T-helper 2 cell (primary cell): ENCODE measurements at places on chromosomes 3 and 15.

GRCh38 chr3:50600841-50601591 lies 10.6 kb downstream of the CISH start:
- peak; percentile 87 for DNase-seq

GRCh38 chr15:41734079-41734478 lies 40.2 kb upstream of the MAPKBP1 start:
- no peak for DNase-seq

DNA sequence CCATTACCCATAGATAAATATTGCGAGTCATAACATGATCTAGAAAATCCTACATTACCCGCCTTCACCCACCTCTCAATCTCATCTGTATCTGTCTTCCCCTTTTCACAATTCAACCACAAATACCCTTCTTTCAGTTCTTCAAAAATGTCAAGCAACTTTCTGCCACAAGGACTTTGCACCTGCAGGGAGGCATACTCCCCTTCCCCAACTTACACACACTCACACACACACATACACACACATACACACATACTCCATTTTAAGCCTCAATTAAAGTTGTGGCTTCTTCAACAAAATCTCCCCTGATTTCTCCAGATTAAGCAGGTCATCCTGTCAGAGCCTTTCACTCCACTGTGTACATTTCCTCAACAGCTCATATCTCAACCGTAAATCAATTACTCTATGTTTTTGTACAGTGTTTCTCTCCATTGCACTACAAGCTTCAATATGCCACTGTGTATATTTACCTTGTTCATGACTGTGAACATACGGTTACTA lies 33.1 kb upstream of the CCDC50 start:
- DNase-seq = peak; percentile 44

DNA sequence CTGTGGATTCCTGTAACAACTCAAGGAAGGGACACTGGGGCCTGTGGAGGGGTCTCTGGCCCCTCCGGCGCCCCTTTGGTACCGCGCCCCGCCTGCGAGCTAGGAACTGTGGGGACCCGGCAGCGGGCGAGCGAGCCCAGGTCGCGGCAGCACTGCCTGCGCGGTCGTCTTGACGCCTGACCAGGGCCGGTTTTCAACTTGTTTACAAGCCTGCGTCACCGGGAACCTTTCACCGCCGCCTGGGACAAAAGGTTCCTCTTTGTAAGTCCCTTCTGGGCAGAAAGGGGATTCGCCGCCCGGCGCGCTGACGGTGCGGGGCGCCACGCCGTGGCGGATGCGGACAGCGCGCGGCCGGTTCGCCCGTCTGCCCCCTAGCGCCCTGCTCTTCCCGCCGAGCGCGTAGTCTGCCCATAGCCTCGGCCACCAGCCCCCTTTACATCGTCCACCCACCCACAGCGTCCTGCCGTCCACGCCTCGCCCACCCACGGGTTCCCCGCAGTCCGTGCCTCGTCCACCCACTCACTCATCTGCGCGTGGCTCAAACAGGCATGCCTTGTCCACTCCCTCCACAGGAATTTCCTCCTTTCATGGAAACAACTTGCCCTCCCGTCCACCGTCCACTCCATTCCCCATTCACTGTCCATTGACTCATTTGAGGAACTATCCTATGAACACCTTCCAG lies 5.5 kb upstream of the CFAP100 start:
- DNase-seq = peak; percentile 43
